ENCODE measurements at places on chromosomes 3 and 15. TPM values are rescaled to one million over a fixed set of nuclear protein-coding genes. Genes with fewer than 3 reads are reported as not detected.

GP5 gene
- 0.17 TPM for total RNA-seq

TMEM45A gene
- 50.8 TPM for total RNA-seq

REC114 gene
- not detected for total RNA-seq

CDHR4 gene
- not detected for total RNA-seq

CAND2 gene
- total RNA-seq, result 16.9 TPM

ROPN1 gene
- not detected for total RNA-seq

RNU5B-1 gene
- not detected for total RNA-seq

UPK1B gene
- total RNA-seq, result not detected

C3orf70 gene
- 0.87 TPM for total RNA-seq

SEC61A1 gene
- 409 TPM for total RNA-seq

PLCB2 gene
- 0.17 TPM for total RNA-seq

CISH gene
- 0.73 TPM for total RNA-seq

LYZL4 gene
- not detected for total RNA-seq

UACA gene
- 107 TPM for total RNA-seq

SLC22A14 gene
- total RNA-seq, result 0.15 TPM

TF gene
- 0.17 TPM for total RNA-seq

DYNLT2B gene
- 8.1 TPM for total RNA-seq

MME gene
- total RNA-seq, result 422 TPM

ANAPC13 gene
- 115 TPM for total RNA-seq

LRTM1 gene
- not detected for total RNA-seq

KIF7 gene
- total RNA-seq, result 19.7 TPM

TPRG1 gene
- 0.17 TPM for total RNA-seq

DUOXA2 gene
- not detected for total RNA-seq

SHISA5 gene
- total RNA-seq, result 107 TPM

PLSCR5 gene
- total RNA-seq, result not detected

SH2D7 gene
- under 0.01 TPM for total RNA-seq

CACNA2D3 gene
- total RNA-seq, result under 0.01 TPM

LRRN1 gene
- total RNA-seq, result under 0.01 TPM

SKIC8 gene
- 54.9 TPM for total RNA-seq

GOLGA8H gene
- 0.44 TPM for total RNA-seq

FBXL22 gene
- 0.15 TPM for total RNA-seq

FEZF2 gene
- not detected for total RNA-seq

ATP13A5 gene
- not detected for total RNA-seq

MYLK gene
- total RNA-seq, result 325 TPM

PROK2 gene
- total RNA-seq, result not detected

LRRC31 gene
- total RNA-seq, result not detected

HRH1 gene
- total RNA-seq, result 35.6 TPM

PYGO1 gene
- total RNA-seq, result 11.2 TPM

NEK10 gene
- total RNA-seq, result 38.5 TPM

TUSC7 gene
- total RNA-seq, result not detected

GPR156 gene
- total RNA-seq, result 0.44 TPM

GP9 gene
- total RNA-seq, result not detected

CCDC9B gene
- 39.2 TPM for total RNA-seq

All from smooth muscle cell of trachea (primary cell).